ENCODE measurements at places on chromosomes 13 and 19.

- no peak for DNase-seq
Measured at GRCh38 chr13:62544928-62545327, 1129.3 kb upstream of the PCDH20 start.

- no peak for DNase-seq
Measured at GRCh38 chr19:18848878-18849661, 17.3 kb downstream of the UPF1 start.

GRCh38 chr19:2803486-2804155 is 16.0 kb upstream of the ZNF554 start:
- DNase-seq: no peak

GRCh38 chr19:16073988-16074387 is 2.3 kb upstream of the TPM4 start:
- DNase-seq: no peak

DNA sequence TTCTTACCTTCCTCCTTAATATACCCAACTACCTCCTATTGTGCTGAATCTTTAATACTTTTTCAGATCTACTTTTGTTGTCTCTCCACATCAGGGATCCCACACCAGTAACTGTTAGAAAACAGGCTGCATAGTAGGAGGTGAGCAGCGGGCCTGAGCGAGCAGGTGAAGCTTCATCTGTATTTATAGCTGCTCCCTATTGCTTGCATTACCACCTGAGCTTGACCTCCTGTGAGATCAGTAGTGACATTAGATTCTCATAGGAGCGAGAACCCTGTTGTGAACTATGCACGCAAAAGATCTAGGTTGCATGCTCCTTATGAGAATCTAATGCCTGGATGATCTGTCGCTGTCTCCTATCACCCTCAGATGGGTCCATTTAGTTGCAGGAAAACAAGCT is 279.8 kb downstream of the DIAPH3 start:
- no peak for DNase-seq

DNA sequence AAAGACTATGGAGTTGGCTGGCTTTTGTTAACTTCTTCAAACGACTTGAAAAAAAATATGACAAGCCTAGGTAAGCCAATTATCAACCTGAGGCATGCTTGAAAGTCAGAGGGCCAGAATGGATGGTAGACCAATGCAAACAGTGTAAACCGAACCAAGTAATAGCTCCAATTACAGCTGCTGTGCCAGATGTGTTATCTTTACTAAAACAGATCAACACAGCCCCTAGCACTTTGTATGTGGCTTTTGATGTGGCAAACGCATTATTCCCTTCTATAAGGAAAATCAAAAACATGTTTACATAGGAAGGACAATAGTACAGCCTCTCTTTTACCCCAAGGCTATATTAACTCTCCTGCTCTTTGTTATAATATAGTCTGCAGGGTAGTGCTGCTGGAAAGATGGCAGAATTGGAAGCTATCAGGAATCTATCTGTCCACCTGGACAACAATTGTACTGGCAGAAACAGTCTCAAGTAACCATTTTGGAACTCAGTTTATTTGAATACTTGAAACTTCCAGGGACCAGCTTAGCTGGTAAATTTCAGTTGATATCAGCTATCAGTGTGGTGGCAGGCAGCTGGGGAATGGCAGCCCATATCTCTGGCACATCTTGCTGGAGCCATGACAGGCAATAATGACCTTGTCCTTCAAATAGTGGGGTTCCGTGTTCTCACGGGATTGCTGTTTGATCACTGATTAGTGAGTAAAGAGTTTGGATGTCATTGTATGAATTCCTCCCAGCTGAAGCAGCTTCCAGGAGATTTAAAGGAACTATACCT is 144.4 kb upstream of the WASF3 start:
- no peak for DNase-seq

DNA sequence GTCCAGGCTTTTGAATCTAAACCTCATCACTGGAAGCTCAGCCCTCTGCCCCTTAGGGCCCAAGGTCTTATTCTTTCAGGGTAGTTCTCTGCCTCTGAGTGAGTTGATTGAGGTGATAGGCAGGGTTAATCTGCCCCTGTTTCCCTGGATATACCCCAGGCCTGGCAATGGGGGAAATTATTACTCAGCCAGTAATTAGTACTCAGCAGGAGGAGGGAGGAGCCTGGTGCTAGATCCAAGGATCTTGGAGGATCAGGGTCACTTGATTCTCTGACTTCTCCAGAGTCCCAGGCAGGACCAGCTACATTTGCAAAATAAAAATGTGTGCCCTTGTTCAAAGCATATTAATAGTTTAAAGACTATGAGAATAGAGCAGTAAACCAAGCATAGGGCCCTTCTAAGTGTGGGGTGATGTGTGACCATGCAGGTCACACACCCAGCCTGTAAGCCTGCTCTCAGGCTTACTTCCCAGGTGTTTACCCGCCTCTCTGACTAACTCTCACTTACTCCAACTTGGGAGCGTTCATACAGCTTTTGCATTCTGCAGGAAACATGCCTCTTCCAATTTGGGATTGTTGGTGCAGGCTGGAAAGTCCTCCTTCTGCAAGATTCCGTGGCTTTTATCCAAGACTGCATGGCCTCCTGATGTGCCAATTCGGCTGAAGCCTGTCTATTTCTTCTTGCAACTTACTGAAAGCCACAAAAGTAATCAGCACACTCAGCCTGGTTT is 7.9 kb upstream of the STK24 start:
- DNase-seq: no peak

- no peak for DNase-seq
Measured at GRCh38 chr19:9309974-9310446, 372 bp upstream of the ZNF699 start.

DNA sequence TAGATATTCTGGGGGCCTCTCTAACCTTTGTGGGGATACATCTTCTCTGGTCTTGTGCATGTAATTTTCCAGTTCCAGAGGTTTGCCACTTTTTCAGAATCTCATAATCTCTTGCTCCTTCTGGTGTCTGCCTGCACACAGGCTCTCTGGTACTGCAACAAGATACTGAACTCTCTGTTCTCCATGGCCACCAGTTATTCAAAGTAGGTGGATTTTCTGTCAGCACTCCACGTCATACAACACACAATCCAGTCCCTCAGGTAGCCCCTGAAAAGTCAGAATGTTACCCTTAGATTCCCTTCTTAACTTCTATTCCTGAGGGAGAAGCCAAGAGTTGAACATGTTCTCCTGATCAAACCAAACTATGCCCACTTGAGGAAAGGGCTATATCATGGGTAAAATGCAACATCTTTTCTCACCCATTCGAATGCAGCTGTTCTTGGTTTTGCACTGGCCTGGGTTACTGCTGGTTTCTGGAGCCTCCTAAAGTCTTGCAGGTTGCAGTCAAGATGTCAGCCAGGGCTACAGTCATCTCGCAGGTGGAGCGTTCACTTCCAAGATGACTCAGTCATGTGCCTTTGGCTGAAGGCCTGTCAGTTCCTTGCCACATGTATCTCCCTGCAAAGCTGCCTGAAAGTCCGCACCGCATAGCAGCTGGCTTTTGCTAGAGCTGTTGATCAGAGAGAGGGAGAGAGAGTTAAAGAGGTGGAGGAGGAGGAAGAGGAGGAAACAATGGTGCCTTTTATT is 57.7 kb upstream of the TUBA3C start:
- DNase-seq: no peak

GRCh38 chr19:2392366-2392765 is 32.3 kb downstream of the TMPRSS9 start:
- DNase-seq: no peak

GRCh38 chr19:10998045-10998533 is 37.3 kb downstream of the SMARCA4 start:
- DNase-seq: no peak

DNA sequence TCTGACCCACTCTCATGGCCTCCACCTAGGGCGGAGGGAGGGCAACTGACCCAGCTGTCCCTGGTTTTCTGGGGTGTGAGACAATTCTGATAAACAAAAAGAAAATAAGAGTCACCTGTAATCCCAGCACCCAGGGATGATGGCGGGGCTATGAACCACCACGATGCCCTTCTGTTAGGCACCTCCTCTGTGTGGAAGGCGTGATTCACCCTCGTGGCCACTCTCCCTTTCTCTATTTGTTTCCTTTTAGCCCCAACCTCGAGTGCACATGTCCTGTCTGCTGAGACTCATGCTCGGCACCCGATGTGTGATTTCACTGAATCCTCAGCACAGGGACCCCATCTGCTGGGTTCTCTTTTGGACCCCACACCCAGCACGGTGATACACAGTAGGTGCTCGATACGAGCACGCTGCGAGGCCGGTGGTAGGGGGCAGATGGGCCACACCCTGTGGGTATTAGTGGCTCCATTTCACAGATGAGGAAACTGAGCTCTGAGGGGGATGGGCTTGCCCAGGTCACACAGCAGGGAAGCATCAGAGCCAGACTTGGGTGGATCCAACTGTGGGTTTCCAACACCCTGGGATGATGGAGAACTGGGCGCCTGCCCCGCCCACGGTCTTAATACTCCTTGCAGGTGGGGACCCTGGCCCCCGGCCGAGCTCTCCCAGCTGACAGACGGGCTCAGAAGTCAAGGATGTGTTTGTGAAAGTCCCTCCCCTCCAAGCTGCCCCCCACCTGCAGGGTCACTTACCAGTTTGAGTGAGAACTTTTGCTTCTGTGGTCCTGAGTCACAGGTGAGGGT is 24.9 kb downstream of the VRK3 start:
- no peak for DNase-seq

DNA sequence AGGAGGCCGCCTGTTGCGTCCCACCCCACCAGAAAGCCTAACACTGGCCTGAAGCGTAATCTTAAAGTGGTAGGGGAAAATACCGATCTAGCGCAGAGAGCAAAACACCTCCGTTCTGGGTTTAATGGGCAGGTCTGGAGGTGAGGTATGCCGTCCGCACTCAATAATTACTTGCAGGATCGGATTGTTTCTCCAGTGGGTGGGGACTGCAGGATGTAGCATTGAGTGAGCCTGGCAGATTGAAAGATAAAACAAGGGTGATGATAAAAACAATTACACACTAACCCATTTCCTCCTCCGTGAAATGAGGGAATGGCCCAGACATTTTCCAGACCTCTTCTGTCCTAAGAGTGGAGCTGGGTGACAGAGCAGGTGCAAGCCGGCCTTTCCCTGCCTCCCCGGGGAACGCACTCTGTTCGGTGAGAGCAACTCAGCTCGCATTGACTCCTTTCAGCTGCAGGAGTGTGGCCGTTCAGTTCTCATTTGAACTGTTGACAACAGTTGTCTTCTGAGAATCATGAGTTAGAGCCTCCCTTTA is 110.2 kb upstream of the DOCK9 start:
- DNase-seq: no peak

DNA sequence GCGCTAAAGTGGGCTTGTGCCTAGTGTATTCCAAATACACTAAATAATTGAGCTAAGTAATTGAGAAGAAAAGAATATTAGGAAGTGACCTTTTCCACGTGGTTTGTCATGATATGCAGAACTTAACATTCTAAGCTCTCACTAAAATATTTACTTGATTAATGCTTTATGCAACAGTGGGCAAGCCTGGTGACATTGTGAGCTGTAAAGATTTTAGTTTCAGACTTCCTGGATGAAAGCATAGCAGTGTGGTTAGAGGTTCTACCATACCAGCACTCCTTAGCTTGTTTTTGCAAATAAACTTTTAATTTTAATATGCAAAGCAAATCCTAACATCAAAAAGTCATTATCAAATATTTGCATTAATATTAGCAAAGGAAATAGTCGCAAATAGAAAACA is 1065.1 kb upstream of the SPRY2 start:
- DNase-seq: no peak

DNA sequence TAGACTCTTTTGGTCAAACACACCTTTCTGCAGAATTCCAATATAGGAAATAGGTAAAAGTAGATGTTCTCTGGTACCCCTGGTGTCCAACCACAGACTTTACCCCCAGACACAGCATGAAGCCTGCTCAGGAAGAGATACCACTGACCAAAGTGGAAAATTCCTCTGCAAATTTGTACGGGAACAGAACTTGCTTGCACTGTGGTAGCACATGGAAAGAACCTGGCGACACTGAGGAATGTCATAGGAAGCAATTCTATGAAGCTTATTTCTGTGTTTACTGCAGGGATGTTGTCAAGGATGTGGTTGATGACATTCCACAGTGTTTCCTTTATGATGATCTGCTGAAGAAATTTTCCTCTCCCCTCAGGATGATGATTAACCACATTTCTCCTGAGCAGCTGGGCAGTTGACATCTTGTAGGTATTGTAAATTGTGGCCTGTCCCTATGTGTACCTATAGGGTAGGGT is 48.9 kb upstream of the TNFSF11 start:
- no peak for DNase-seq

DNA sequence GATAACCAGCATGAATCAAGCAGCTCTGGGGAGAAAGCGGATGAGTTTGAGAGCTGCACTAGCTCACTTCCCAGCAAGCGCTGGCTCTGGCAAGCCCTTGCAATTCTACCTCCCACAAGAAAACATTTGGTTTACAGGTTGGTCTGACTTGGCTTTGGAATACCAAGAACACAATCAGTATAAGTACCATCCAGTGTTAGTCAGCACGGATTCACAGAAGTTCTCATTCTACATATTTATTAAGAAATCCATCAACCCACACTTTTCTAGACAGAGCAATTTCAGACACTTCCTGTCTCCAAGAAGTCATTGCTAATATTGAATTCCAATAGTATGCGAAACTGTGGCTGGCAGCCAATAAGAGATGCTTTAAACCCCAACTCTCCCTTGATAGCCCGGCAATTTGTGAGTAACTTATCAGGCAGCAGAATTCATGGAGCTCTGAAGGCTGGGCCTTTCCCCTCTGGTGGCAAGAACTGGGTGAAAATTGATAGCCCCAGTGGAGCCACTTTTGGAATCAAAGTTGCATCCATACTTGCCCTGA is 59.4 kb upstream of the WASF3 start:
- DNase-seq: no peak

GRCh38 chr13:26508885-26509284 is 48.6 kb upstream of the WASF3 start:
- no peak for DNase-seq

GRCh38 chr13:110912651-110913051 is 2.2 kb downstream of the ANKRD10 start:
- DNase-seq: no peak

GRCh38 chr13:51858433-51859247 is 3.1 kb upstream of the CCDC70 start:
- DNase-seq: no peak

DNA sequence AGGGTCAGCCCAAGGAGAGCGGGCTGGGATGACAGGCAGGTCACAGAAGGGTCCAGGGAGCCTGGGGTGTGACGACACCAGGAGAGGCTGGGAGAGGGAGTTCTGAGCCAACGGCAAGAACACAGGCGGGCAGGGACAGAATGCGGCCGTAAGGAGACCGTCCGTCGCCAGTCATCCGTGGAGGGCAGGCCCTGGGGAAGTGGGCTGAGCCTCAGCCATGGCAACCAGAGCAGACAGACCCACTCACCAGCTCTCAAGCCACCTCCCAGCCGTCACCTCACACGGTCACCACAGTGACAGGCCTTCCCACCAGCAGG is 3.7 kb upstream of the TMEM86B start:
- DNase-seq: no peak

GRCh38 chr19:58107778-58108545 is 9.9 kb upstream of the ZSCAN18 start:
- no peak for DNase-seq

DNA sequence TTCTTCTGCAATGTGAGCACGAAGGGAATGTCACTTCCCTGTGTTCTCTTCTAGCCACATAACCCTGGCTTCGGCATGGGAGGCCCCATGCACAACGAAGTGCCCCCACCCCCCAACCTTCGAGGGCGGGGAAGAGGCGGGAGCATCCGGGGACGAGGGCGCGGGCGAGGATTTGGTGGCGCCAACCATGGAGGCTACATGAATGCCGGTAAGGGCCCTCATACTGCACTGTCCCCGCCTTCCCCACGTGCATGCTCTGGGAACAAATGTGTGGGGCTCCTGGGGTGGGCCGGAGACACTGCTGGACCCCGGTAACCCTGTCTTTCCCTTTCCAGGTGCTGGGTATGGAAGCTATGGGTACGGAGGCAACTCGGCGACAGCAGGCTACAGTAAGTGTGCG is 17.7 kb upstream of the QTRT1 start:
- no peak for DNase-seq

All from stimulated activated CD8-positive, alpha-beta memory T cell treated with anti-CD3 and anti-CD28 coated beads, Interleukin-4, amount 100 ng/mL, for 4 hours (primary cell).